M059J (cell line): ENCODE measurements at places on chromosomes 1 and 21.
A peak's percentile ranks its signal among the peaks of the same experiment; 100 is the strongest.

DNA sequence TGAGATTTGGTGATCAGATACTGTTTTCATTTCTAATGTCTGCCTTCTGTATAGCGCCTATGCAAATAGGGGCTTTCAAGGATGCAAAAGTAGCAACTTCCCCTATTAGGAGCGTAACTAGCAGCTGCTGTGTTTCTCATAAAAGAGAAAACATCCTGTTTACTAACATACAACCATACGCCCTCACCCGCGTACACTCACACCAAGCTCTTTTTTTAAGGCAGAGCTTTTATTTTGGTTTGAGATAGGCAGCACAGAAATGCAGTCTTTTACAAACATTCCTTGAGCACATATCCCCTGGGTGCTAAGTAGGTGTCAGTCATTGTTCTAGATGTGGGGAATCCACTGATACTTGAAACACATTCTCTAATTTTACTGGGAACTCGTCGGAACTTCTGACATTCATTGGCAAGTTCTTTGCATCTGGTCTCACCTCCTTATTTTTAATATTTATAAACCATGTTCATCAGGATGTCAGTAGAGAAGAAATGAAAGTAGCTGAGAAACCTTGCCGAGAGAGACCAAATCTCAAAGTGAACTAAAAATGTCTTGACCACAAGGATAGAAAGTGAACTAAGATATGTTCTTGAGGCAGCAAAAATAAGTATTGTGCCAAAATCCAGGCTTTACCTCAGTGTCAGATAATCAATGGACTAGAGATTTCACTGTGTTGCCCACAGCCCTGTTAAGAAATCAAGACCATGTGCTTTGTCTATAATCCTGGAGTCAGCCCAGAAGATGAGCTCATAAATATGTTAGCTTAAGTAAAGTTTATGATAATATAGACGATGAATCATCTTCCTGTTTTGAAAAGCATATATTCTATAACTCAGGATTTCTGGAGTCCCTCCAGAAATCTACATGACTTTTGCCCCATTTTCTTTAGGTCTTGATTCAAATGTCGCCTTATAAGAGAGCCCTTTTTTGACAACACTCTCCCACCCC lies 350.9 kb downstream of the ST6GALNAC3 start:
- no peak for DNase-seq

DNA sequence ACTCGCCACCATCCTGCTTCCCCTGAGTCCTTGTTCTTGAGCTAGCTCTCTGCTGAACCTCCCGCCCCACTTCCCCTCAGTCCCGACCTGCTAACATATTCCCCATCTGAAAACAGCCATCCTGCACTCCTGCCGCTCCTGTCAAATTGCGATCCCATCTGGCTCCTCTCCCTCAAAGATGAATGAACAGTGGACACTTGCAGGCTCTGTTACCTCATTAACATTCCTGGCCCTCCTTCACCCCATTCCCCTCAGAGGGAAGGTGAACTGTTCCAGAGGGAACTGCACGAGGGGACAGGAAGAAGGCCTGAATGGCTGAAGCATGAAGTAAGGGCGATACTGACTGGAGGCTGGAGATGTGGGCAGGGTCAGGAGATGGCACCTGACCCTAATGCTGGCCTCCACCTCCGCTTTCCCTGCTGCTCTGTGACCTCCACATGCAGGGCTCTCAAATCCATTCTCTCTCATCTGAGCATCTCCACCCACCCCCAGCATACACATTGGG lies 7.4 kb upstream of the CELSR2 start:
- DNase-seq: no peak

DNA sequence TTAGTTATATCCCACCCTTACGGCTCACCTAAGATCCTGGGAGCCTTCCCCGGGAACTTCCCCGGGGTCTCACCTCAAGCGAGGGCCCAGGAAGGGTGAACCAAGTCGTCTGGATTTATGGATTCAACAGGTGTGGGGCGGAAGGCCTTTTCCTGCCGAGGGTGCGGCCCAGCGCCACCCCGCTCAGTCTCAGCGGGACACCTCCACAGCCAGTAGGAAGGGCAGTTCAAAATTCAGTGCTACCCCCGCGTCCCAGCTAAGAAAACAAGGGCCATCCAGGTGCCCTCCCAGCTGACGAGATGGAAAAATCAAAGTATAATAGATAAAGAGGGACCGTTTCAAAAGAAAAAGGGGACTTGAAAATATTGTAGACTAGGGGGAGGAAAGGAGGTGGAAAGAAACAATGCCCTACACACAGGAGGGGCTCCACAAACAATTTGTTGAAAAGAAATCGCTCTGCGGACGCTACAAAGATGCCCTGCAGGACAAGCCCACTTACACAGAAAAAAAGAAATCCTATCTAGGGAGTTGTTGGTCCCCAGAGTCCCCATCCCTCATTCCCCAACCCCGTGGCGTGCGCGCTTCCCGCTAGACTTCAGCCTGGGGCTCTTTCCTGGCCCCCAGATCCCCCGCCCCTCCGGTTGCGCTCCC lies 1.3 kb downstream of the SLC2A1 start:
- DNase-seq: no peak

GRCh38 chr1:91724231-91724630 lies 161.7 kb downstream of the TGFBR3 start:
- DNase-seq: no peak

GRCh38 chr1:100622506-100622905 lies 84.6 kb downstream of the GPR88 start:
- DNase-seq: no peak

GRCh38 chr1:185812934-185813333 lies 78.7 kb downstream of the HMCN1 start:
- no peak for DNase-seq

- DNase-seq: no peak
These were observed 13.6 kb upstream of the ADARB1 start for GRCh38 chr21:45060675-45061311.

DNA sequence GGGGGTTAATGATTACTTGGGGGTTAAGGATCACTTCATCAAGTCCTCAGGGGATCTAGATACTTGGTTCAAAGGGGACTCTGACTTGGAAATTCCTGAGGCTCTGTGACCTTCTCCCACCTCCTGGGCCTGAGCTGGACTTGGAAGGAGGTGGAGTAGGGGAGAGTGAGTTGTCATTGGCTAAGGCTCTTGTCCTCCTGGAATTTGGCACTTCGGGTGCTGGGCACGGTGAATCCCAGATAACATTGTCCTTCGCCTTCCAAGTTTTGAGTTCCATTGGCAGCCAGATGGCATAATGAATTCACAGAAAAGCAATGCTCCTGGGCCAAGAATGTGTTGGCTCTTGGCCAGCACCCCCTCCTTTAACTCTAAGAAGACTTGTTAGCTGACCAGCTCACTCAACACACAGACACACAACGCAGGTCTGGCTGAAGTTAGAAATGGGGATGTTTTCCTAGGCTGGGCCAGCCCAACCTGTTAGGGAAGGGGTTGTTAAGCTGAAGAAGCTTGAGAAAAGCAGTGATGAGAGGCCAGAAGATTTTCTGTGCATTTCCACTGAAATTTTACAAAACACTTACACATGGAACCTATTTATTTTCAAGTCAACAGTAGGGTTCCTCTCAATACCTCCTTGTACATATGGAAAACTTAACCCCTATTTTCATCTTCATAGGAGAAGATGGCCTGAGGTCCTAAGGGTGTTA lies 29.7 kb downstream of the SLC26A9 start:
- DNase-seq: peak; percentile 41

DNA sequence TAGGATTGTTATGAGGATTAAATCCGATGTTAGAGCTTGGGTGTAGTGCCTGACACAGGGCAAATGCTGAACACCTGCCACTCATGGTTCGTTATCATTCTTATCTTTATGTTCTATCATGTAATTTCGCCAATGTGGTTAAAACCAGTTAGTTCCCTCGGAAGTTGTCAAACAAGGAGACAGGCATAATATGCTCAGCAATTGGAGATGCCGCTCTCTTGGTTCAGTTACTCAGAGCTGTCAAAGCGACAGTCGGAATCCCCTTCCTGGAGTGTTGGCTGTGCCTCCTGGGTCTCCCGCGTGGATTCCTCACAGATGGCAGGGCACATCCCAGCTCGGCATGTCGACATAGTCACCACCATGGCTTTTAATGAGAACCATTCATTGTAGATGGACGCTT lies 192.2 kb downstream of the ROR1 start:
- DNase-seq: no peak

- DNase-seq: peak; percentile 30
These were observed 35.2 kb upstream of the RCSD1 start for GRCh38 chr1:167594822-167595221.

DNA sequence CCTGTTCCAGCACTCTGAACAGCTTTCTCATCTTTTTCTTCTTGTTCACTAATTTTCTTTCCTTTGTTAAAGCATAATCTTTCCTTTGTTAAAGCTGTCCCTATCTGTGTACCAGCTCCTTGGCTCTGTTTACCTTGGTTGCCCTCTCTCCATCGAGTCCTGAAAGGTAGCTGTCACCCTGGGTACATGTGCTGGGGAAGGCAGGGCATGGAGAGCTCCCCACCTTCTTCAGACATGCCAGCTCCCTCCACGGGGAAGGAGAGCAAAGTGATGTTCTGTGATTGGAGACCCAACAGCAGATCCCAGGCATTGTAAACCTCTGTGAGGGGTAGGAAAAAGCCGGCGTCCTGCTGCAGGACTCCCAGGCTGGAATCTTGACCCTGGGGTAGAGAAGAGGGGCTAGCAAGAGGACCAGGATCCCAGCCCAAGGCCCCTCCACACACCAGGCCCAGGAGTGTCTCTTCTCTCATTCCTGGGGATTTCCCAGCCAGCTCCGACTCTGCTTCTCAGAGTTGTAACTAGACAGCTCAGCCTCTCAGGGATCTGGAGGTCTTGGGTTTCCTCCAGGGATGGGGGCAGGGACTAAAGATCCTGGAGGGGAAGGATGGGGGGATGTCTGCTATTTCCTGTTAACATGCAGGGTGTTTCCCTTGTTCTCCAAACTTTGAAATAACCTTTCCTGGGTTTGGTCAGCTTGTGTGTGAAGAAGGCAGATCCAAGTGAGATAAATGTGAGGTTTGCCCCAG lies 34.4 kb downstream of the TMCC2 start:
- DNase-seq: peak; percentile 55

GRCh38 chr1:200856716-200857357 lies 15.9 kb upstream of the GPR25 start:
- no peak for DNase-seq

DNA sequence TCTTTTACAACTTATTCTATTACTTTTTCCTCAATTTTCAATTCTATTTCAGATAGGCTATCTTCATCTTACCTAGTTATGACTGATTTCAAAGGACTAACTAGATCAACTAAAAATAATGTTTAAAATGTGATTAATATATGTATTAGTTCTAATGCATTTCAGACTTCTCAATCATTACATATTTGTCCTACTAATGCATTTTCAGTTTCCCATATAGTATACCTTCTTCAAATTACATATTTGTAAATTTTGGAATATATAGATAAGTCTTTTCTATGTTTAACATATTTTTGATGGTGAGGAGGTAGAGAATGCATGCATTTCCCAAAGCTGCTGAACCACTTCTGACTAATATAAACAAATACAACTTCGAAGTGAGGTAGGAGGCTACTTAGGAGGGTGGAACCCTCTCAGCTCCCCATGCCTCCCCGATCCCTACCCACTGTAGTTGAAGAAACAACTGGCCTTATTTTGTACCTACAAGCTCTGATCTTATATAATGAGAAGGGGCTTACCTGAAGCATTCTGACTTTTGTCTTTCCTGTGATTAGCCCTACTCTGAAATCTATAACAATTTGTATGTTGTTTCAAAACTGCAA lies 1.7 kb downstream of the TRMT1L start:
- peak; percentile 21 for DNase-seq

- peak; percentile 78 for DNase-seq
These were observed 31.2 kb downstream of the CHD1L start for GRCh38 chr1:147273409-147274336.

- DNase-seq: no peak
These were observed 447.9 kb downstream of the GPATCH2 start for GRCh38 chr1:217182992-217183391.

GRCh38 chr1:12756768-12757413 lies 10.9 kb downstream of the CFAP107 start:
- DNase-seq: no peak

GRCh38 chr1:110538921-110539320 lies 19.9 kb upstream of the KCNA10 start:
- DNase-seq: peak; percentile 39

DNA sequence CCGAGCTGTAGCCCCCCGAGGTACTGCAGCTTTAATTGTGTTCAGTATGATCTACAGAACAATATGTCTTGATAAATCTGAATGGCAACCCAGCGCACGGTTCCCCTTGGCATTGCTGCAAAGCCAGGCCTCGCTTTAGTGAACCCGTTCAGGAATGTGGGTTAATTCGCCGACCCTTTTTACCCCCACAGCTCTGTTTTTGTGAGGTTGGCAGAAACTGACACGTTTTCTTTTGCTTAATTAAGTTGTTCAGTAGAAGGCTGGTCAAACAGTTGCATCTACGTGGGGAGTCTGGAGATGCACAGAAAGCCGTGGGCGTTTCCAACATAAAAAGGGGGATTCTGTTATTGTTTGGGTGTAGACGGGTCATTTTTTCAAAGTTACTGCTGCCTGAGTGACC lies 43.2 kb downstream of the OLIG1 start:
- no peak for DNase-seq

- peak; percentile 82 for DNase-seq
These were observed 338.7 kb downstream of the VAV3 start for GRCh38 chr1:107626073-107626796.

DNA sequence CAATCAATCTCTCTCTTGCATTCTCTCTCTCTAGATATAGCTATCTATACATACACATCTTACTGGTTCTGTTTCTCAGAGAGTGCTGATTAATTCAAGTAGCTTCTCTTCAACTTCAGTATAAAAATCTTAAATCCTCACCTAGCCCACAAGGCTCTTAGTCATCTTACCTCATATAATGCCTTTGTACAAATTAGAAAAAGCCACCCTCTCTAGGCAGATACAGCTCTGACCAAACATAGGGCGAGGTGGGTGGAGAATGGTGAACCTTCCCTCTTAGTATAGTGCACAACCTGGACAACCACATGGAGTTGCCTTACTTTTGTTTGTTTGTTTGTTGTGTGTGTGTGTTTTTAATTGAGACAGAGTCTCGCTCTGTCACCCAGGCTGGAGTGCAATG lies 5.1 kb upstream of the INAVA start:
- peak; percentile 32 for DNase-seq

- DNase-seq: peak; percentile 40
These were observed 47.1 kb upstream of the DYNLT5 start for GRCh38 chr1:66705110-66705509.

GRCh38 chr1:158572226-158572625 lies 1.8 kb upstream of the OR6P1 start:
- no peak for DNase-seq

- no peak for DNase-seq
These were observed 9.7 kb upstream of the TFF3 start for GRCh38 chr21:42324896-42325295.

- DNase-seq: peak; percentile 33
These were observed 10.6 kb upstream of the CAPZB start for GRCh38 chr1:19495799-19496526.

- no peak for DNase-seq
These were observed 1171.4 kb upstream of the ADGRL2 start for GRCh38 chr1:80629304-80629837.

DNA sequence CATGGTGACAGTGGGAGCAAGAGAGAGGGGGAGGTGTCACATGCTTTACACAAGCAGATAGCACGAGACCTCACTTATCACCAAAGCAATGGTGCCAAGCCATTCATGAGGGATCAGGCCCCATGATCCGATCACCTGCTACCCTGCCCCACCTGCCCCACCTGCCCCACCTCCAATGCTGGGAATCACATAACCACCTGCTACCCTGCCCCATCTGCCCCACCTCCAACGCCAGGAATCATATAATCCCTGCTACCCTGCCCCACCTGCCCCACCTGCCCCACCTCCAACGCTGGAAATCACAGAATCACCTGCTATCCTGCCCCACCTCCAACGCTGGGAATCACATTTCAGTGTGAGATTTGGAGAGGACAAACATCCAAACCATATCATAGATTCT lies 10.6 kb upstream of the AIRE start:
- DNase-seq: no peak
